ENCODE measurements at places on chromosomes 11 and 22. TPM values are rescaled to one million over a fixed set of nuclear protein-coding genes. Genes with fewer than 3 reads are reported as not detected.

Gene FGF3
- not detected for total RNA-seq

Gene C22orf42
- total RNA-seq: not detected

Gene FAM180B
- not detected for total RNA-seq

Gene TBX10
- total RNA-seq: not detected

Gene ANGPTL5
- total RNA-seq: 5.6 TPM

Gene PNPLA3
- 3.1 TPM for total RNA-seq

Gene EXPH5
- 3.2 TPM for total RNA-seq

Gene OR5M3
- not detected for total RNA-seq

Gene KRTAP5-10
- total RNA-seq: not detected

Gene MALAT1
- 14,217 TPM for total RNA-seq

Gene ARHGEF17
- total RNA-seq: 38.2 TPM

Gene NCR3LG1
- total RNA-seq: 2.9 TPM

Gene DENND6B
- 6.9 TPM for total RNA-seq

- no peak overlapping the region for H3K27ac ChIP-seq
- no peak overlapping the region for H3K4me3 ChIP-seq
- no peaks in the 10 kb centered on the region for H3K27me3 ChIP-seq
- no peak for DNase-seq
- no peaks in the 10 kb centered on the region for H3K36me3 ChIP-seq
Observed at GRCh38 chr11:93123351-93123898, 74.4 kb downstream of the SLC36A4 start.

DNA sequence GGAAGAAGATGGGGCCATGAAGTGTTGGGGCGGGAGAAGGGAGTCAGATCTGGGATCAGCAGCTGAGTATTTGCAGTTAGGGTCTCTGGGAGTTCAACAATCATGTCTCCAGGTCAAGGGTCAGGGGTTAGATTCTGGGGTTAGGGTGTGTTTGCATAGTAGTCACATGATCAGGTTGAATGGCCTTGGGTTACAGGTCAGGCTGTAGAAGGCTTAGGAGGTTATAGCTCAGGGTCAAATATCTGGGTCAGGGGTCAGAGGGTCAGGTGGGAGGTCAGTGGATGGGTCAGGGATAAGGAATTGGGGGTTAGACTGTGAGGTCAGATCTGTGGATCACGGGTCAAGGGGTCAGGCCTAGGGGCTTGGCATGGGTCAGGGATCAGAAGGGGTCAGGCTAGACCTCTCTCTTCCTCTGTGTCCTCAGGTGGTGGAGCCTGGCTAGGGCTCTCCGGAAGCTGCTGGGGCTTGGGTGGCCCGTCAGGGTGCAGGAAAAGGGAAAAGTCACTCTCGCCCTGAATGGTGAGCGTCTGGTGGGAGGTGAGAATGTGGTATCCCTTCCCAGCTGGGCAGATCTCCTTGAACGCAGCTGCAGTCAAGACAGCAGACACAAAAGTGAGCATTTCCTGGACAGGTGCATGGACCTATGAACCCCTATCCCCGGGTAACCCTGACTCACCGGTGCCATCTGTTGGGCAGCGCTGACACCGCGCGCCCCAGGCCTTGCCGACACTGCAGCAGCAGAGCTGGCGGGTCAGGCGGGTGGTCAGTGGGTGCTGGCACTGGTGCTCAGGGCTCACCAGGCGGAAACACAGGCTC, 6.4 kb downstream of the LTBP3 start:
- no peak overlapping the region for H3K4me3 ChIP-seq
- H3K36me3 ChIP-seq: no peaks in the 10 kb centered on the region
- H3K27ac ChIP-seq: no peak overlapping the region
- no peaks in the 10 kb centered on the region for H3K27me3 ChIP-seq
- peaks cover 20% of the 10 kb centered on the region for H3K4me1 ChIP-seq

DNA sequence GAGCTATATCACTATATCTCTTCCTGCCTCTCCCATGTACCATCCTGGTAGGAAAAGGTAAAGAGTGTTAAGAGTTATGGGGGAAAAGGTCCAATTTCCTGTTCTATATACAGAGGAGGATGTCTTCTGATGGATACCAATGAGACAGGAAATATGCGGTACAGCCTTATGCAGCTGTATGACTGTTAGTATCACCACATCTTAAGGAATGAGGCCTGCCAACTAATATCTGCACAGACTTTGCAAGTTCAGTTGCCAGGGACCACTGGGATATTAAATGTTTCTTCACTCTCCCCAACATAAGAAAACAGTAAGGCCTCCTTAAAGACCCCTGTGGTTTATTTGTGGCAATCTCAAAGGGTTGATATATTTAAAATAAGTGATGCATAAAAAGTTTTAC, 1182.5 kb downstream of the LRRC4C start:
- H3K27ac ChIP-seq: no peak overlapping the region
- H3K36me3 ChIP-seq: no peaks in the 10 kb centered on the region
- peaks cover 6% of the 10 kb centered on the region for H3K4me1 ChIP-seq
- no peak overlapping the region for H3K4me3 ChIP-seq
- no peaks in the 10 kb centered on the region for H3K27me3 ChIP-seq

- H3K36me3 ChIP-seq: no peaks in the 10 kb centered on the region
- no peaks in the 10 kb centered on the region for H3K4me1 ChIP-seq
- H3K27ac ChIP-seq: no peak overlapping the region
Observed at GRCh38 chr22:43270314-43270908, 72.8 kb downstream of the SCUBE1 start.

DNA sequence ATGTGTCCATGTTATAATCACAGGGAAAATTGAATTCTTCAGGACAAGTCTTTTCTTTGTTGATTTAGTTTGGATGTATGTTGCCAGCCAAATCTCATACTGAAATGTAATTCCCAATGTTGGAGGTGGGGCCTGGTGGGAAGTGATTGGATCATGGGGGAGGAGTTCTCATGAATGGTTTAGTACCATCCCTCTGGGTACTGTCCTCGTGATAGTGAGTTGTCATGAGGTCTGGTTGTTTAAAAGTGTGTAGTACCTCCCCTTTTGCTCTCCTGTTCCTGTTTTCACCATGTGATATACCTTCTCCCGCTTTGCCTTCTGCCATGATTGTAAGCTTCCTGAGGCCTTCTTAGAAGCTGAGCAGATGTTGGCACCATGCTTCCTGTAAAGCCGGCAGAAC, 100.3 kb downstream of the CCDC81 start:
- H3K36me3 ChIP-seq: no peaks in the 10 kb centered on the region
- no peaks in the 10 kb centered on the region for H3K27me3 ChIP-seq
- no peak for DNase-seq
- H3K27ac ChIP-seq: peak overlapping the region; percentile 1

GRCh38 chr22:25057013-25057881, 104.7 kb downstream of the KIAA1671 start:
- DNase-seq: peak; percentile 44
- H3K4me3 ChIP-seq: no peak overlapping the region
- no peaks in the 10 kb centered on the region for H3K27me3 ChIP-seq
- no peaks in the 10 kb centered on the region for H3K36me3 ChIP-seq
- no peaks in the 10 kb centered on the region for H3K4me1 ChIP-seq

GRCh38 chr22:22519591-22519990, 479 bp downstream of the ZNF280A start:
- DNase-seq: no peak
- no peak overlapping the region for H3K27ac ChIP-seq
- no peaks in the 10 kb centered on the region for H3K4me1 ChIP-seq
- no peaks in the 10 kb centered on the region for H3K27me3 ChIP-seq

- H3K36me3 ChIP-seq: no peaks in the 10 kb centered on the region
- no peak overlapping the region for H3K27ac ChIP-seq
- no peak overlapping the region for H3K4me3 ChIP-seq
- DNase-seq: no peak
- no peaks in the 10 kb centered on the region for H3K4me1 ChIP-seq
Observed at GRCh38 chr11:36622431-36623136, 24.5 kb upstream of the RAG2 start.

DNA sequence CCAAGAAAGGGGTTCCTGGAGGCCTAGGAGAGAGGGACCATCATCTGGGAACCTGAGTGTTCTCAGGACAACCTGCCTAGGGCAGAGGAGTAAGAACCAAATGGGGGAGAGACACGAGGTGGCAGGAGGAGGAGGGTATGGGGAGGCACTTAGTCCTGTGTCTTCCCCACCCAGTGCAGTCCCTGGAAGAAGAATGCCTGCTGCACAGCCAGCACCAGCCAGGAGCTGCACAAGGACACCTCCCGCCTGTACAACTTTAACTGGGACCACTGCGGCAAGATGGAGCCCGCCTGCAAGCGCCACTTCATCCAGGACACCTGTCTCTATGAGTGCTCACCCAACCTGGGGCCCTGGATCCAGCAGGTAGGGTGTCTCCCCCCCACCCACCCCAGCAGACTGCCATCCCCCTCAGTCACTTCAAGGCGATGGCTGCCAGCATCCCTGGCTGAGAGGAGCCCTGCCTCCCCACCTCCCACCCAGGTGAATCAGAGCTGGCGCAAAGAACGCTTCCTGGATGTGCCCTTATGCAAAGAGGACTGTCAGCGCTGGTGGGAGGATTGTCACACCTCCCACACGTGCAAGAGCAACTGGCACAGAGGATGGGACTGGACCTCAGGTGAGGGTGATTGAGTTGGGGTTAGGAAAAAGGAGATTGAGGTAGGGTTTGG, 3.7 kb upstream of the INPPL1 start:
- no peak for DNase-seq
- no peaks in the 10 kb centered on the region for H3K36me3 ChIP-seq
- peak overlapping the region; percentile 98 for H3K27ac ChIP-seq
- H3K27me3 ChIP-seq: no peaks in the 10 kb centered on the region

DNA sequence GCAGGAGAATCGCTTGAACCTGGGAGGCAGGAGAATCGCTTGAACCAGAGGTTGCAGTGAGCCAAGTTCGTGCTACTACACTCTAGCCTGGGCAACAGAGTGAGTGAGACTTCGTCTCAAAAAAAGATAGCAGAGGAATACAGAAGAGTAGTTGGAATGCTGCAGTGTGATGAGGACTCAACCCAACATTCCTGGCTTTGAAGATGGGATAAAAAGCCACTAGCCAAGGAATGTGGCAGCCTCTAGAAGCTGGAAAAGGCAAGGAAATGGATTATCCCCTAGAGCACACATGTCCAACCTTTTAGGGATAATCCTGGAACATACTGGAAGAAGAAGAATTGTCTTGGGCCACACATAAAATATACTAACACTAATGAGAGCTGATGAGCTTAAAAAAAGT, 13.9 kb downstream of the SLC25A17 start:
- no peaks in the 10 kb centered on the region for H3K4me1 ChIP-seq
- H3K27ac ChIP-seq: no peak overlapping the region
- H3K4me3 ChIP-seq: no peak overlapping the region

GRCh38 chr22:22908495-22908861, 20.9 kb downstream of the IGLL5 start:
- no peaks in the 10 kb centered on the region for H3K4me1 ChIP-seq
- H3K27me3 ChIP-seq: peaks cover 13% of the 10 kb centered on the region
- H3K27ac ChIP-seq: no peak overlapping the region

DNA sequence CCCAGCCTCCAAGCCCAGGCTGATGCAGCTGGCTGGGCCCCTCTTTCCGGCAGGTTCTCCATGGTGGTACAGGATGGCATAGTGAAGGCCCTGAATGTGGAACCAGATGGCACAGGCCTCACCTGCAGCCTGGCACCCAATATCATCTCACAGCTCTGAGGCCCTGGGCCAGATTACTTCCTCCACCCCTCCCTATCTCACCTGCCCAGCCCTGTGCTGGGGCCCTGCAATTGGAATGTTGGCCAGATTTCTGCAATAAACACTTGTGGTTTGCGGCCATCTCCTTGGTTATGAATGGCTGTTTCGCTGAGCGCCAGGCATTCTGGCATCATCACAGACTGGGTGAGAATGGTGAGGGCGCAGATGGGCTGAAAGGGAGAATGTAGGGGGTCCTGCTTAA, 3.6 kb downstream of the PRDX5 start:
- H3K4me3 ChIP-seq: no peak overlapping the region
- peak overlapping the region; percentile 81 for H3K27ac ChIP-seq

GRCh38 chr11:47768101-47768612, 1.0 kb upstream of the FNBP4 start:
- H3K27ac ChIP-seq: peak overlapping the region; percentile 100
- peak; percentile 61 for DNase-seq
- no peaks in the 10 kb centered on the region for H3K4me1 ChIP-seq
- no peaks in the 10 kb centered on the region for H3K27me3 ChIP-seq
- peak overlapping the region; percentile 90 for H3K4me3 ChIP-seq

- no peak overlapping the region for H3K4me3 ChIP-seq
- no peaks in the 10 kb centered on the region for H3K4me1 ChIP-seq
- H3K27me3 ChIP-seq: no peaks in the 10 kb centered on the region
- no peak overlapping the region for H3K27ac ChIP-seq
Observed at GRCh38 chr11:115552151-115552772, 48.0 kb upstream of the CADM1 start.
